ENCODE measurements at places on chromosomes 1 and 21.

DNA sequence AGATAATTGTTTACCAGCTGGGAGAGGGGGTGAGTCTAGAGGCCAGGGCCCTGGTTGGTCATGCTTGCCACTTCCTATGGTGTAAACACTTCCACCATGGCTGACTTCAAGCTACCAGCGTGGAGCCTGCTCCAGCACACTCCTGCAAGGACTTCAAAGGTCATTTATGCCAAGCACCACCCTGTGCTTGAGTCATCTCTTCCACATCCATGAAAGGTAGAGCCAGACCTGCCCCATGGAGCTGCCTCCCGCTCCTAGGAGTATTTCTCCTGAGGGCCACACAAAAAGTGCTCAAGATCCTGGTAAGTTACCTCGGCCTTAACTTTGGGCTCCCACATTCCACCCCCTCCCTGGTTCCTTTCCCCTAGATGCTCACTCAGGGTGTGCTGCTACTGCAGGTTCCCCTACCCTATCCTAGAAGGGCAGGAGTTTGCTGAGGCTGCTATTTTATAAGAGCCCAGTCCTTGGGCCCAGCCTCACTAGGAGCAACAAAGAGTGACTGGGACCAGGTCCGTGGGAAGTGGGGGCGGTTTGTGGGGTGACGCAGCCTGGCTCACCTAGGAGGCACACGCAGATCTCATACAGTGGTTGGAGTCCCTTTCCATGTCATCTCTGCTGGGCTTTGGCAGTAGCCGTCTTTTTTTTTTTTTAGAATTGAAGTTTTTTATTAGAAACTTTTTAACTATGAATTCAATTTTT, 2.4 kb downstream of the RAB7B start:
- DNase-seq: no peak

DNA sequence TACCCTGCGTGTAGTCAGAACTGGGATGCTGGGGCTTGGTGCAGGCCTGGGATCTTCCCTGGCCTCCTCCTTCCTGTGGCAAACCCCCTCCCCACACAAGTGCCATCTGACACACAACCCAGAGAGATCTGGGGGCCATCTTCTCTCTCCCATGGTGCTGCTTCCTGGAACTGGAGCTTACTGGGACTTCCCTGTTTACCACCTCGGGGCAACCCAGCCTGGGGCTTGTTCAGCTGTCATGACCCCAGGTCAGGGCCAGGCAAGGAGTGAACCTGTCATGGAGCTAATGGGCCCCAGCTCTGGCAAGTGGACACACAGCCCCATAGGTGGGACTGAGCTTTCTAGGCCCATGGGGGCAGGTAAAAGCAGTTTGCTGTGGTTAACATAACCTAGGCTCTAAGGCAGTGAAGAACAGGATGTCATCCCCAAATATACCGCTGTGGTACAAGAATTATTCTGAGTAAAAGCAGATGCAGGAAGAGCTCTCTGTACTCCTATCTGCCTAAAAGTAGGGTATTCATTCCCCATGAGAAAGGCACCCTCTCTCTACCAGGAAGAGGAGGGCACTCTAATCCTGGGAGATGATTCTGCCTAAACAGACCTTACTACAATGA, 2.4 kb downstream of the TRIM11 start:
- DNase-seq: no peak

- no peak for DNase-seq
These were observed 90.9 kb downstream of the MAN1C1 start for GRCh38 chr1:25707280-25708016.

DNA sequence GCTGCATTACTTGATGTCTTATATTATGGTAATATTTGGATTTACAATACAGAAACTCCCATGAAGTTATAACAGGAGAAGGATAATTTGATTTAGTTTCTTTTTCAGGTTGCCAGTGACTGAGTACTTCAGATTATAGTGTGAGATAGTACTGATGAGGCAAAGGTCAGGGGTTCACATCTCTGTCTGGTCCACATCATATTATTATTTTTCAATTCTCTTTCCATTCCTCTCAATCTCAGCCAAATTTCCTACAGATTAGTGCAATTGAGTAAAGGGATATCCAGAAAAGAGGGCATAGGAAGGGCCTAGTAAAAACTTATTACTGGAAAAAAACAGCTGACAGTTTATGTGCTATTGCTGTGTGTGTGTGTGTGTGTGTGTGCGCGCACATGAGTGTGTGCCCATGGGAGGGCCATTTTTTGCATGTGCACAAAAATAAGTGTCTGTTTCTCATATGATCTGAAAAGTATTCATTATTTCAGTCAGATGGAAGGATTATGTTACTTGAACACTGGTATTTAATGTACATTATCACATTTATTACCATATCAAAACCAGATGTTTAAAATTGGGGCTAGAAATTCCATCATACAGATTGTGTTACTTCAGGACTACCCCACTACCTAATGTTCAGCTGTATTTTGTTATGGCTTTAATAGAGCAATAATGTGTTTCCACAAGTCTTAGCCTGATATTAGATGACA, 78.3 kb upstream of the KCNK2 start:
- no peak for DNase-seq

- DNase-seq: no peak
These were observed 92.1 kb downstream of the PRKAB2 start for GRCh38 chr1:147080006-147080661.

GRCh38 chr1:11594222-11594621, 60.0 kb downstream of the FBXO2 start:
- no peak for DNase-seq

DNA sequence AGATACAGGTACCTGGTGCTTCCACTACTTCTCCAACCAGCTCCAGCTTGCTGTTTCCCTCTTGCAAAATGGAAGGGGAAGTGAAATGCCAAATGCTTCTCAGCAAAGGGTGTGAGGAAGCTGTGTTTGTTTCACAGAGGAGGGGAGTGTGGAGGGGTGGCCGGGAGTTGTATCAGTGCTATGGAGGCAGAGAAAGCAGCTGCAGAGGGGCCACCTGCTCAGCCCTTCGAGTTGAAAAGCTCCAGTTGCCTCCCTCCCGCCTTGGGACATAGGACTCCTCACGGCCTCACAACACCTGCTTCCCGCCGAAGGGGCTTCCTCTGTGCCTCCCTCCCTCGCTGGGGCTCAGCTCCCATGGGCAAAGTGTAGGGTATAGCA, 12.1 kb upstream of the LINGO4 start:
- no peak for DNase-seq

DNA sequence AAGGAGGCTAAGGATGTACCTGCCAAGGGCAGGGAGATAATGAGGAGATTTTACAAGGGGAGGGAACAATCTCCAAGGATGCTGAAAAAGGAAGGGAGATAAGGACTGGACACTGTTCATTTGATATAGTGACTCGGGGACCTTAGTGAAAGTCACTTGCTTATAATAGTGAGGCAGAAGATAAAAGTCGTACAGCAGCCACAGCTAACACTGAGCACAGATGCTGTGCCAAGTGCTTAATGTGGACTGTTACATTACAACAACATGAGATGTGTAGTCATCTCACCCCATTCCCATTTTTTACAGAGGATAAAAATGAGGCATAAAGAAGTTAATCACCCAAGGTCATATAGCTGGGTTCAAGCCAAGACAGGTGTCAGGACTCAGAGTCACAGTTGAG, 181.9 kb downstream of the FGGY start:
- no peak for DNase-seq

GRCh38 chr1:7400566-7400965, 370.5 kb upstream of the VAMP3 start:
- DNase-seq: no peak

DNA sequence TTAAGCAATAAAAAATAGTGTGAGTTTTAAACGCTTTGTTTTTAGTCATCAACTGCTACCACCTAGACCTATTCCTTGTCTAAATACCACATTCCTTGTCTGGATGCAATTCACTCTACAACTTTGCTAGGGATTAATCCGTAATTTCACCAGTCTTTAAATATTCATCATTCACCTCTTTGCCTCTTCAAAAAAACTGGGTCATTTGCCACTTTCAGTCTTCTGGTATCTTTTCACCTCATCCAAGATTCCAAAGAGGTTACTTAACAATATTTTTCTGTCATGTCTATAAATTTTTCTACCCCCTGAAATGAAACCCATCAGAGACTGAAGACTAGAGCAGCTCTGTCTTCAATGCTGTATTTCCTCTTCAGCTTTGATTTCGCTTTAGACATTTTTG, 9.5 kb downstream of the PALMD start:
- DNase-seq: no peak

GRCh38 chr1:217244971-217245370, 385.9 kb downstream of the GPATCH2 start:
- DNase-seq: no peak

DNA sequence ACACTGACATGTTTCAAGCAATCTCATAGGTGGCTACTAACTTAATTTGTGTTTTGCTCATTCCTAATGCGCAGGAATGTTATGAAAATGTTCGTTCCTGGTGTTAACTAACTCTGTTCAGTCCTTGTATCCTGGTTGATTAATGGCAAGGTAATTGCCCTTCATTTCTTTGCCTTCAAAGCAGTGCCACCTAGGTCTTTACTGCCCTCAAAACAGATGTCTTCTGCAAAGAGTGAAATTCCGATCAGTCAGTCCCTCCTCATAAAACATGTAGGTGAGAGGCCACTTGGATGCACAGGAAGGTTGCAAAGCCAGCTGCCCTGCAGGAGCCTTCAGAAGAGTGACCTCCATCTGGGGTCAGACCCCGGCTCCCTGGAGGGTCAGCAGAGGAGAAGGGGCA, 179.4 kb downstream of the KIF26B start:
- no peak for DNase-seq

DNA sequence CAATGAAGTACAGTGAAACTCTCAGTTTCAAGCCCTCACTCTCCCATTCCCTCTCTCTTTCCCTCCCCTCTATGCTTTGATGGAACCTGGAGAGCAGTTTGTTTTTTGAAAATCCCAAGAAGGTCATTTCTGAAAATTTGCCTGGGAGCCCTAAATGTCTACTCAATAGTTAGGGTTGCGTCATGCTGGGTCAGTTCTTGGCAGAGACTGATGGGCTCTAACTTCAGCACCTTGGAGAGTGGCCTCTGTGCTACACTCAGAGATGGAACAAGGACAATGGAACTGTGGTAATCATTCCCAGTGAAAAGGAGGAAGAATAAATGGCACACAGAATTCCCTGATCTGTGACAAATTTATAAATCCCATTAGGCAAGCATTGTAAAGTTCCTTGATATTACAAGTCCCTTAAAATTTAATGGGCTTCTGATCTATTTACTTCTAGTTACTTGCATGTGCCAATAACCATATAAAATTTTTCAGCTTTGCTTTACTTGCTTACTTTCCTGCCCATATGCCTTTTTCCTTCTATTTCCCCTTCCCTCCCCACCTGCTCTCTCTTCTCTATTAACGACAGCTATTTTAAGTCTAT, 182.9 kb upstream of the KCND3 start:
- DNase-seq: no peak

GRCh38 chr1:17315542-17316130, 7.6 kb downstream of the PADI4 start:
- no peak for DNase-seq

GRCh38 chr1:30952098-30952497, 43.5 kb upstream of the SDC3 start:
- DNase-seq: no peak

DNA sequence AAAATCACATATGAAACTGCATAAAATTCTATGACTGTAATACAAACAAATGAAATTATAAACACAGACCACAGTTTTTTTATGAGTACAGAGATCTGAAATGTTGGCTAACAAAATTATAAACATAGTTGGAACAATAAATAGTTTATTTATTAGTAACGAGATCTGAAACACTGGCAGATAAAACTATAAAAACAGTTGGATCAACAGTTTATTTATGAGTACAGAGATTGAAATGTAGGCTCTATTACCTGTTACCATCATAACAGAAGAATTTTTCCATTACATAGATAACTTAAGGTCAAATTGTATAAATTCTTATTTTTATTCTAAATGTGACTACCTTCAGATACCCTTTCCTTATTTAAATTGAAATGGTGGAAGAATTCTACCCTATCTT, 14.5 kb downstream of the EYA3 start:
- DNase-seq: no peak

DNA sequence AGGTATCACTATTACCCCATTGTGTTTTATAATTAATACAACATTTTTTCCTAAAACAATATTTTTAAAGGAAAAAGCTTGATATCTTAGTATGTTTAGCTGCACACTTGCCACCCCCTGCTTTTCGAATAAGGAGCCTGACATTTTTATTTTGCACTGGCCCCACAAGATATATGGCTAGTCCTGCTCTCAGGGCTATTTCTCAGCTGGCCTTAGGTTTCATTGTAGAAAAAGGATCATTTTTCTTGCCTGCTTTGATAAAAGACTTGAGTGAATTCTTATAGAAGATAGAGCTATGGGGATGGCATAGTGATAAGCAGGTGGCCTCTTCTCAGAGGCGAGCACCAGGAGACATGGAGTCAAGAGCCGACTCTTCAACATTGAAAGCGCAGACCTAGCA, 167.0 kb downstream of the FAM78B start:
- no peak for DNase-seq

- DNase-seq: no peak
These were observed 996 bp upstream of the SH3BGRL3 start for GRCh38 chr1:26278724-26279455.

DNA sequence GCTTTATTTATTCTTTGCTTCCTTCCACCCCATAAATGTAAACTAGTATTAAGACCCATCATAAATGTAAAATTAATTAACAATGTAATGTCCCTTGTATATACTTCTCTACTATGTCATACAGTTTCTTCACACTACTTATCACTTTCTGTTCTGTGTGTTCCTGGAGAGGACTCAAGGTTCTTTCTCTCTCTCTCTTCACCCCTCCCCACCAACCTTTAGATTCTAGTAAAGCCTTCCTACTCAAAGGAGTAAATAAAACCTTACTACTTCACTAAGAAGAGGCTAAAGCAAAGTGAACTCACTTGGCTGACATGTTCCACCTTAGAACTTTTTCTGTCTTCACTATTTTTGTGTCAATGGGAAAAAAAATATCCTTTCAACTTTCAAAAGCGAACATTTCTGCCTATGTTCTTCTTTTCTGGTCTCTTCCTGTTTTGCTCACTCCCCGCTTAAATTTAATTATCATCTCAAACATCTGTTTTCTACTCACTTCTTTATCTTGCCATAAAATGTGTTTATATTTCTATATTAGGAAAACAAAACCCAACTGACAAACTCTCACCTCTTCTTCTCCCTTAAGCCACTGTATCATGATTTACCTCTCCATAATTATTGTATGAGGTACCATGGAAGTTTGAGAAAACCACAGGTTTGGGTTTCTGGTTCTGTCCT, 260.3 kb downstream of the DPYD start:
- no peak for DNase-seq

- DNase-seq: peak; percentile 92
These were observed 59.0 kb upstream of the ACOT11 start for GRCh38 chr1:54488779-54489626.

DNA sequence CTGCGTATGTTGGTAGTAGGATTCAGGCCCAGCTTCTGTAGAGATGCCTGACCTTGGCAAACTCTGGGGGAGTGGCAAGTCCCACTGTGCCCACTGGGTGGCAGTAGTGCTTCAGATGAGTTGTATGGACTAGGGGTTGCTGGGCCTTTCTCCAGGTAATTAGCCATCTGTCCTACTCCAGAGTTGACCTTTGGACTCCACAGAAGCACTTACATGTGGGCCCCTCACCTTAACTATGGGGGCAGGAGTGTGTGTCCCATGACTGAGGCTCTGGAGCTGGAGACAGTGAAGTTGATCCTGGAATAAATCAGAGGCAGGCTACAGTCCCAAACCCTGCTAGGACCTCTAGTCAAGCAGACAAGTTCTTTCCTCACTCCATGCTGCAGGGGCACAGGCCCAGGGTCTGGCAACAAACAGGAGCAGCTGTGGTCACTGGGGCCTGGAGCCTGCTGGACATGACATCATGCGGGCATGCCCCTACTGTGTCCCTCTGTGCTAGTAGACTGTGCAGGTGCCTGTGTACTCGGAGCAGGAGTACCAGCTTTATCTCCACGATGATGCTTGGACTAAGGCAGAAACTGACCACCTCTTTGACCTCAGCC, 4.6 kb downstream of the DMAP1 start:
- no peak for DNase-seq
